ENCODE measurements at places on chromosomes 2 and 18. TPM values are rescaled to one million over a fixed set of nuclear protein-coding genes. Genes with fewer than 3 reads are reported as not detected.

POMC gene
- total RNA-seq = 4.9 TPM

RNF138 gene
- 34.0 TPM for total RNA-seq

DNA sequence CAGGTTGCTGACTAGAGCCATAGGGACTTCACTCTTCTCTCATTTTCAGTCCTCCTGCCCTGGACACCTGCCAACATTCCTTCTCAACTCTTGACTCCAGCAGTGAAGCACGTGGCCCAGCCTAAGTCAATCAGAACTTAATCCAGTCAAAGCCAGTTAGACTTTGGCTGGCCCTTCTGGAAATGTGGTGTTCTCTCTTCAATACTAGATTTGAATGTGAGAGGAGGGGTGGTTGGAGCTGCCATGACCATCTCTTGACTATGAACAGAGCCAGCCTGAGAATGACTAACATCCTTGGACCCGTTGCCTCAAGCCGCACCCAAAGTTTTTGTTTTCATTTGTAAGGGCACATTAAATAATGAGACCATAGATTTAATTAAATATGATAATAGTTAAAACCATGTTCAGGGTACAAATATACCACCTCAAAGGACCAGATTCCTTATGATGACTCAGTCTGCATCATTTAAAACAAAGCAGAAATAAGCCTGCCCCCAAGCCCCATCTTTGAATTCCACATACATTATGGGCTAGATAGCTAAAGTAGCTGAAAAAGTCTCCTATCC, 49.7 kb upstream of the RASGRP3 start:
- no peak overlapping the region for H3K4me3 ChIP-seq
- no peaks in the 10 kb centered on the region for H3K4me1 ChIP-seq
- no peaks in the 10 kb centered on the region for H3K36me3 ChIP-seq
- no peak for DNase-seq

GRCh38 chr2:191854382-191855372, 7.8 kb upstream of the CAVIN2 start:
- peak overlapping the region; percentile 83 for H3K27ac ChIP-seq
- no peaks in the 10 kb centered on the region for H3K27me3 ChIP-seq
- no peaks in the 10 kb centered on the region for H3K36me3 ChIP-seq
- peaks cover 5% of the 10 kb centered on the region for H3K4me1 ChIP-seq

DNA sequence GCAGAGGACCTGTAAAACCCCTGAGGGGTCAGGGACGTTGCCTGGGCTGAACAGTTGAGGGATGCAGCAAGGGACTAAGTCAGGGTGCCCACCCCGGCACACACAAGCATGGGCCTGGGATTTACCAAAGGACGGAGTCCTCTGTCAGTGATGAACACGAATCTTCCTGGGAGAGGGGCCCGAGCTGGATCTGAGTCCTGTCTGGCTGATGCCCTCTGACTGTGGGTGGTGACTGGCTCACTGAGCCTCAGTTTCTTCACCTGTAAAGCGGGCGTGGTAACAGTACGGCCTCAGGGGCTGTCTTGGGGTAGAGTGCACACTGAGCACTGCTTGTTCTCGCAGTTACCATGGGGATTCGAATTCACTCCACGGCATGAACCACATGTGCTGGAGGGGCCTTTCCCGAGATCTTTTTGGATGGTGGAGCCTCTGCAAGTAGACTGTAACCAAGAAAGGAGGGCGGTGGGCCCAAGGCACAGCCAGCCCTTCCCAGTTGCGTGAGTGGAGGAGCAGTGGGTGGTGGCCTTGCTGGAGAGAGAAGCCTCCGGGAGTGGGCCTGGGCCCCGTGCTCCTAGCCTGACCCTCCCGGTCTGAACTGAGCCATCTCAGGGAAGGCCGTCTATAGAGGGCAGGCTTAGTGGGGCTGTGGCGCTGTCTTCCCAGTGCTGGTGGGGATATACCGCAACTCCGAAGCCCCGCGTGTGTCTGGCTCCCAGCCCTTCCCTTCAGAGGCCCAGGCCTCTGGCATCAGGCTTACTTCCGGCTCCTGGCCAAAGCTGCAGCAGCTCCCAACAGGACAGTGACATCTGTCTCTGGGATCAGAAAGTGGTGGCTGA, 130.8 kb upstream of the HS6ST1 start:
- peak; percentile 67 for DNase-seq
- no peaks in the 10 kb centered on the region for H3K27me3 ChIP-seq
- peak overlapping the region; percentile 33 for H3K27ac ChIP-seq
- H3K4me3 ChIP-seq = no peak overlapping the region
- H3K4me1 ChIP-seq = peaks cover 7% of the 10 kb centered on the region
- H3K36me3 ChIP-seq = no peaks in the 10 kb centered on the region

DNA sequence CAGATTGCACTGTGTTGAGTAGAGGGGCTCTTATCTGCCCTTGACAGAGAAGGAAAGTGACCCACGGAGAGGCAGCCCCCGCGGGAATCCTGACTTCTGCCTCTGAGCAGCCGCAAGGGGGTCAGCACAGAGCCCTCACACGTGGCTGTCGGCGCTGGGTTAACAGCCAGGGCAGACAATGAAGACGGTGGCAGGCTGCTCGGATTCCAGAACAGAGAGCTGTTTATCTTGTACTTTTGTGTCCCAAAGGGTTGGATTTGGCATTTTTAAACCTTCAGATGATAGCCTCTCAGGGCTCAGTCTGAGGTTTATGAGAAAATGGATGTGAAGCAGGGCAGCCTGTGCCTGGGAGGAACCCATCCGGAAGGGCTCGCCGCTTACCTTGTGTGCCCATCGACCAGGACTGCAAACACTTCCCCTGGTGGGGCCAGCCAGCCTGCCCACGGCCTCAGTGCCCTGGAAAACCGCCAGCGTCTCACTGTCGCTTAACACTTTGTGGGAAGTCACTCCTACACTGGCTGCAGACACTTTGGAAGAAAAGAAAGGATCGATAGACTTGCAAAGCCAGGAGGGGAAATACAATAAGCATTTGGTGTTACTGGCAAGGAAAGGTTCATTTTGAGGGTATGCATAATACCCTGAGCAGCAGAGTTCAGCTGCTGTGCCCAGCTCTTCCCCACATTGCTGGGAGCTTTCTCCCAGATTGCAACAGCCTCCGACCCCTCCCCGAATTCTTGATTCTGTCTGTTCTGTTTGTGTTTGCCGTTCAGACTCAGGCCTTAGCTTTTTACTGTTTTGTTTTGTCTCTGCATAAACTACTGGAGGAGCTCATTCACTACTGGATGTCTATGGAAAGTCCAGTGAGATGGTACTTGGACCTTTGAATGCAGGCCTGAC, 325.3 kb upstream of the MYT1L start:
- peak; percentile 75 for DNase-seq
- H3K4me3 ChIP-seq = no peak overlapping the region

DNA sequence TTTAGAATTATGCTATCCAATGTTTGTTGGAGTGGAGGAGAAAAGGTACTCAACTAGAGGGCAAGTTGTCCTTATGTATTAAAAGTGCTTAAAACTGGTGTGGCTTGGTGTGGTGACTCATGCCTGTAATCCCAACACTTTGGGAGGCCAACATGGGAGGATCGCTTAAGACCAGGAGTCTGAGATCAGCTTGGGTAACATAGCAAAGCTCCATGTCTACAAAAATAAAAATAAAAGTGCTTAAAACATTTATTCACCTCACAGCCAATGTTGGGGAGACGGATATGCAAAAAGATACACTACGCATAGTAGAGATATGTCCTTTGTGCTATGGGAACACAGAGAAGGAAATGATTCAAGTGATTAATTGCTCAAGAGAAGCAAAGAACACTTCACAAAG, 19.3 kb upstream of the TNFAIP6 start:
- H3K27me3 ChIP-seq = no peaks in the 10 kb centered on the region
- no peak overlapping the region for H3K27ac ChIP-seq
- no peak overlapping the region for H3K4me3 ChIP-seq

DNA sequence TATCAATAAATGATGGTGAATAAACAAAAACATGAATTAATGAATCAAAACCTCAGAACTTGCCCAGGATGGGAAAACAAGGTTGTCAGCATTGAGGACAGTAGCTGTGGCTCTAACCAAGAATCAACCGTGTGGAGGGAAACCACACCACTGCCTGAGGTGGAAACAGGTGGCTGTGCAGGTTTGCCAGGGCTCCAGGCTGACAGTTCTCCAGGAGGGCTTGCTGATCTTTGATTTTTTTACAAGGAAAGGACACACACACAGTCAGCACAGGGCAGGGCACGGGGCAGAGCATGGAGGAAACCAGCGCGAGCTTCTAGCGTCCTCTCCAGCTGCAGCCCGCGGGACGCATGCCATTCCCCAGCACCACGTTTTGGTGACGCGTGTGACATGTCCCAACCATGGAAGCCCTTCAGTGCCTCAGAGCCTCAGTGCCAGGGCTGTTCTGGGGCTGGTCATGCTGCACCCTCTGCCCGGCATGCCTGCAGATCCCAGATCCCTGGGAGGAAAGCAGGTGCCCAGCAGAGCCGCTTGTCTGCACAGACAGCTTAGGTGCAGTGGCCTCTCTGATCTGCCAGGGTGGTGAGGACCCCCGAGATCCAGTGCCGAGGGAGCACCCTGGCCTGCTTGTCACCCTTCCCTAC, 15.8 kb upstream of the AGXT start:
- H3K27ac ChIP-seq = no peak overlapping the region
- H3K36me3 ChIP-seq = no peaks in the 10 kb centered on the region
- no peaks in the 10 kb centered on the region for H3K4me1 ChIP-seq
- no peak overlapping the region for H3K4me3 ChIP-seq

- H3K27me3 ChIP-seq = no peaks in the 10 kb centered on the region
- DNase-seq = no peak
- peaks cover 49% of the 10 kb centered on the region for H3K36me3 ChIP-seq
- H3K4me3 ChIP-seq = no peak overlapping the region
- H3K27ac ChIP-seq = no peak overlapping the region
These were observed 81.7 kb downstream of the ACSL3 start for GRCh38 chr2:222942561-222942960.

DNA sequence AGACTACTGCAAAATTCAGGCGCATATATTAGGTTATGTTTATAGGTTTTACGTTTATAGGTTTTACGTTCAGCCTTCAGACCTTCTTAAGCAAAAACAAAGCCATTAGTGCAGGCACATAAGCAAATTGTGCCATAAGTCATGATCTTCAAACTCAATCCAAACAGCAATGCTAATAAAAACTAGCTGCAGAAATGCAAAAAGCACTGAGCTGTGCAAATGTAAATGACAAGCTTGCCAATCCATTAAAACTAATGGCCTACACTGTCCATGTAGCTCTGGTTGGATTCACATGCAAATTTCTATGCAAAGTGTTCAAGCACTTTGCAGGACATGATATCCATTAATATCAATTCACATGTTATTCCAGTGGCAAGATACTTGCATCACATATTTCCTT, 50.9 kb downstream of the LRPPRC start:
- H3K4me3 ChIP-seq = no peak overlapping the region
- peaks cover 55% of the 10 kb centered on the region for H3K36me3 ChIP-seq
- no peaks in the 10 kb centered on the region for H3K27me3 ChIP-seq
- DNase-seq = no peak
- no peaks in the 10 kb centered on the region for H3K4me1 ChIP-seq
- H3K27ac ChIP-seq = no peak overlapping the region

DNA sequence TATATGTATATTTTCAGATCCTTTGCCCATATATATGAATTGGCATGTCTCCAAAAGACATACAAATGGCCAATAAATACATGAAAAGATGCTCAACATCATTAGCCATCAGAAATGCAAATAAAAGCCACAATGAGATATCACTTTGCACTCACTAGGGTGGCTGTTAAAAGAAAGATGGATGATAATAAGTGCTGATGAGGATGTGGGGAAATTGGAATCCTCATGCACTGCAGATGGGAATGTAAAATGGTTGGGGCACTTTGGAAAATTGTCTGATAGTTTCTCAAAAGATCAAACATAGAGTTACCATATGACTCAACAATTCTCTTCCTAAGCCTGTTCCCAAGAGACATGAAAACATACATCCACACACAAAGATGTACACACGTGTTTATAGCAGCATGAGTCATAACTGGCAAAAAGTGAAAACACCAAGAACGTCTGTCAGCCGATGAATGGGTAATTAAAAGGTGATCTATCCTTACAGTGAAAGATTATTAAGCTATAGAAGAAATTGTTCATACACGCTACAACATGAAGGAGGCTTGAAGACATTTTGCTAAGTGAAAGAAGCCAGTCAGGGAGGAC, 19.7 kb downstream of the NGEF start:
- no peak overlapping the region for H3K4me3 ChIP-seq
- DNase-seq = no peak
- no peak overlapping the region for H3K27ac ChIP-seq
- no peaks in the 10 kb centered on the region for H3K4me1 ChIP-seq
- no peaks in the 10 kb centered on the region for H3K36me3 ChIP-seq

DNA sequence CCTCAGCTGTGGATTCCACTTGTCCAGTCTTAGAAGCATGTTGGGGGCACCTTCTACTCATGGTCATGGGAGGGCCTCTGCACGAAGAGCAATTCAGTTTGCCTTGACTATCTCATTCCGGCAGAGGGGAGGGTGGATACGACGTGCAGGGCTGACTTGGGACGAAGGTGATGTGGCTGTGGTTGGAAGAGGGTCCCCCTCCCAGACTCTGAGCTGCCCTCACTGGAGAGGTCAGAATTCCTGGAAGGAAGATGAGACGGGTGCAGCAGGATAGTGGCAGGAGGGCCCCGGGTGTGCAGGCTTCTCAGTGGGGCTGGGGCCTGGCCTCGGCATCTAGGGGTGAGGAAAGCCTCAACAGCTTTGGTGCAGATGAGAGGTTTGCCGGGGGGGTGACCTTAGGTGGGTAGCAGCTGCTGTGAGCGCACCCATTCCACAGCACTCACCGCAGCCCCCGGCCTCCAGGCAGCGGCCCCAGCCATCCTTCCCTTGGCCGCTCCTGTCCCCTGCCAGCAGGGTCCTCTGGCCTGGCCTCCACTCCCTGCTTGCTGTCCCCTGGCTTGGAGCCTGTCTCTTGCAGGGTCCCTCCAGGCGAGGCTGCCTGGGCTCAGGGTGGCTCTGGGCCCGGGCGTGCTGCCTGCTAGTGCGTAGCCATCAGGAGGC, 3.2 kb downstream of the RNPEPL1 start:
- H3K27me3 ChIP-seq = no peaks in the 10 kb centered on the region
- no peak overlapping the region for H3K4me3 ChIP-seq
- H3K4me1 ChIP-seq = peaks cover 54% of the 10 kb centered on the region
- H3K36me3 ChIP-seq = peaks cover 46% of the 10 kb centered on the region
- H3K27ac ChIP-seq = no peak overlapping the region

GRCh38 chr18:24263050-24263449, 124.2 kb downstream of the CABYR start:
- no peak overlapping the region for H3K27ac ChIP-seq

- no peaks in the 10 kb centered on the region for H3K27me3 ChIP-seq
These were observed 85.8 kb downstream of the POU3F3 start for GRCh38 chr2:104939570-104940217.

DNA sequence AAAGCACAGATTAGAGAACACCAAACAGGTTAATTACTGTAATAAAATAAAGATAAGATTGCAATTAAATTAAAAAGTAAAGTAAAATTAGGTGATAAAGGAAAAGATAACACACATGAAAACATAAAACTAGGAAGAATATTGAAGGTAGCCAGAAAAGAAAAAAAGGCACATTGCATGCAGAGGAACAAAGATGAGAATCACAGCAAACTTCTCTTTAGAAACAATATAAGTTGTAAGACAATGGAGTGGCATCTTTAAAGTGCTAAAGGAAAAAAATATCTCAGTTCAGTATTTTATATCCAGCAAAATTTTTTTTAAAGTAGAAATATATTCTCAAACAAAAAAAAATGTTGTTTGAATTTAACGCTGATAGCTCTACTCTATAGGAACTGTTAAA, 366.0 kb downstream of the CPS1 start:
- DNase-seq = no peak
- H3K36me3 ChIP-seq = no peaks in the 10 kb centered on the region
- no peaks in the 10 kb centered on the region for H3K27me3 ChIP-seq
- H3K27ac ChIP-seq = no peak overlapping the region
- no peak overlapping the region for H3K4me3 ChIP-seq
- H3K4me1 ChIP-seq = no peaks in the 10 kb centered on the region

GRCh38 chr2:134776836-134777235, 58.0 kb upstream of the TMEM163 start:
- peaks cover 9% of the 10 kb centered on the region for H3K27me3 ChIP-seq
- H3K4me3 ChIP-seq = no peak overlapping the region
- no peak overlapping the region for H3K27ac ChIP-seq
- no peaks in the 10 kb centered on the region for H3K36me3 ChIP-seq
- H3K4me1 ChIP-seq = peaks cover 11% of the 10 kb centered on the region
- DNase-seq = no peak

All from spleen (tissue), 13 donors.